ENCODE measurements at places on chromosomes 6 and 20.

DNA sequence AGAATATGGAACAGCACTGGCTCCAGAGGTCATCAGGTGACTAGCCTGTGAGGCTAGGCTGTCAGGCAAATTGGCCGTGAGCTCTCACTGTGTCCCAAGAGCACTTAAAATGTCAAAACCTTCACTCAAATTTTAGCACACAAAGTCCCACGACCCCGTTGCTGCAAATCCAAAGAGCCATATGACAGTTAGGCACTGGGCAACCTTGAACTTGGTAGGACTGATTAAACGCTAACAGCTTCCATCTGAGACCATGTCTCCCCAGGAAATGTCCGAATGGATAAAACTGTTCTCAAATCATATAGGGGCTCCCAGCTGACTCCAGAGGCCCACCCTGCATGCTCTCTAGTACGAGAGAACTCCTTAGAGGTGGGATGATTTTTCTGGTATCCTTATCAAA lies 196.6 kb downstream of the PHACTR1 start:
- no peak for DNase-seq

GRCh38 chr6:108200631-108201030 lies 34.8 kb downstream of the NR2E1 start:
- DNase-seq, result no peak

- DNase-seq, result no peak
Measured at GRCh38 chr20:47295921-47296426, 60.5 kb downstream of the ZMYND8 start.

DNA sequence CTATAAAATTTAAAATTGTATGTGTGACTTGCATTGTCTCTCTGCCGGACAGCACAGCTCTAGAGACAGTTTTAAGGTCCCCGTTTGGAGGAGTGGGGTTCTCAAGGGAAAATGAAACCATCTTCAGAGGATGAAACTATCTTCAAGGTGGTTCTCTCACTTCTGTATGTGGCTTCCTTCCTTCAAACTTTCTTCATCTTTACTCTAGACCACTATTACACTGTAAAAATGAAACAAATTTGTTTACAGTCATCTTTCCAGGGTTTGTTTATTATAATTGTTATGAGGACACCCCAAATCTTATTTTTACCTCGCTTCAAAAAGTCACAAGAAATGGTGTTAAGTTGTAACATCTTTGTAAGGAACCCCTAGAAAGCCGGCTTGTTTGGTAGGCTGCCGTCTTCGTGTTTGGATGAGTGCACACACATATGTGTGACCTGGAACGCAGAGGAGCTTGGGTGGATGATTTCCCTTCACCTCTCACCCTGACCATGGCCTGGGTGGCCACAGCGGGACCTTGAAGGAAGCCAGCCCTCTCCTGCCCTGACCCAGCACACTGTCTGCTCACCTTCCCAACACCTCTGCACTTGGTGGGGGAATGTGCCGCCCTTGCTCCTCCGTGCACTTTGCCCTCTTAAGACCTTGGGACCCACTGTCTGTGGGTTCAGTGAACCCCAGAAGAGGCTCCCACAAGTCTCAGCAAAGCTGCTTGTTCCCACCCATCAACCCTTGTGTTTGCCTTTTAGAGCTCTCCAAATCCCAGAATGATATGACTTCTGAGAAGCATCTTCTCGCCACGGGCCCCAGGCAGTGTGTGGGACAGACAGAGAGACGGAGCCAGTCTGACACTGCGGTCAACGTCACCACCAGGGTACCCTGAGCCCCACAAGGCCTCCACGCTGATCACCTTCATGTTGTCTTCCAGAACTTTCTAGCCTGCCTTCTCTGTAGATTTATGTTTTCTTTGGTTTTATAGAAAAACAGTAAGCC lies 67.8 kb downstream of the SYTL3 start:
- peak; percentile 20 for DNase-seq

DNA sequence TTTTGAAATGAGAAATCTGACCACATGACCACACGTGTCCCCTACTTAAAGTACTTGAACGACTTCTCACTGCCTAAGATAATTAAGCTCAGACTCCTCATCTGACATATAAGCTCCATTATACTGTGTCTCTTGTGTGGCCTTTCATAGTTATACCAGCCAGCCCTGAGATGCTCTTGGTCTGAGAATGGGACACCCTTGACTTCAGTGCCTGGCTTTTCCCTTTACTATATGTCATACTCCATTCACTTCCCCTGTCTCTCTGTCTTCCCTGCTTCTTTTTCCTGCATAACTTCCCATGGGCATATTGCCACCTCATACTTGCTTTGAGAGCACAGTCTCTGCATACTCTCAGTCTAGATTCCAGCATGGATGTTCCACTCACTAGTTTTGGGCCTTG lies 53.4 kb upstream of the TINAG start:
- no peak for DNase-seq

GRCh38 chr6:28515676-28516075 lies at the start of gene GPX6:
TSS of gene GPX6 (minus strand) at chr6:28515793. CDS start at chr6:28515743, 50 bp downstream.
- DNase-seq, result no peak

- DNase-seq, result no peak
Measured at GRCh38 chr6:31193206-31193605, 22.7 kb upstream of the POU5F1 start.

DNA sequence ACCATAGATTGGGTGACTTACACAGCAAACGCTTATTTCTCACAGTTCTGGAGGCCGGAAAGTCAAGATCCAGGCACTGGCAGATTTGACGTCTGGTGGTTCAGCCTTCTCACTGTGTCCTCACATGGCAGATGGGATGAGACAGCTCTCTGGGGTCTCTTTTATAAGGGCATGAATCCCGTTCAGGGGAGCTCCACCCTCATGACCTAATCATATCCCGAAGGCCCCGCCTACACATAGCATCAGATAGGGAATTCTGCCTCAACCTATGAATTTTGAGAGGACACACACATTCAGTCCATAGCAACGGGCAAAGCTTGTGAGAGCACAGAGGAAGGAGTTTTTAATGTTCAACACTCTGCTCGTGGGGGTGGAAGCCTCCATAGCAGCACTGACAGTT lies 27.5 kb downstream of the DAAM2 start:
- no peak for DNase-seq

GRCh38 chr20:22768266-22769178 lies 184.2 kb upstream of the FOXA2 start:
- DNase-seq, result no peak

DNA sequence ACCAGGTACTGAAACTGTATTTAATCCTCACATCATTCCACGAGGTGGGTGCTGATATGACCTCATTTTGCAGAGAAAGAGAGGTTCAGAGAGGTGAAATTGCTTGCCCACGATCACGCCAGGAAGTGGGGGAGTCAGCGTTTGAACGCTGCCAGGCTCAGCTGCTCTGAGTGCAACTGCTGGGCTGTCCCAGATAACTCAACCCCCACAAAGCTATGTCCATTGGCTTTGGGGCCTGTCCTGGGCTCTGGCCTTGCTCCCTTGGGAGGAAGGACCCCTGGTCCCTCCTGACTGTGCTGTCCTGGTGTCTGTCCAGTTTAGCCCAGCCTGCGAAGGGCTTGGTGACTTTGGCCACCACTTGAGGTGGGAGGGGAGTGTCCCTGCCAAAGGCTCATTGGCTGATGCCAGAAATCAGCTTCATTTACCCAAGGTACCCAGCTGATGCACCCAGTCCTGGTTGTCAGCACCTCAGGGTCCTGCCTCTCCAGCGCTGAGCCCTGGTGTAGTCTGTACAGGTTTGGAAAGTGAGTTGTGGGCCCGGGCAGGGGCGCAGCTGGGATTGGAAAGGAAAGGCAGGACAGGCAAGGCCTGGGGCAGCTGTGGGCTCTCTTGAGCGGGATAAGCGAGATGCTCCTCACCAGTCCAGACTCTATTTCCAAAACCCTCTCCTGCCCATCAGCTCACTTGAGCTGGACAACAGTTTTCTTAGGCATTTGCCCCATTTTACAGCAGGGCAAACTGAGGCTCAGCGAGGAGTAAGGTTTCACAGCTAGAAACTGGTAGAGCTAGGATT lies 38.5 kb downstream of the SUN5 start:
- DNase-seq, result peak; percentile 66

DNA sequence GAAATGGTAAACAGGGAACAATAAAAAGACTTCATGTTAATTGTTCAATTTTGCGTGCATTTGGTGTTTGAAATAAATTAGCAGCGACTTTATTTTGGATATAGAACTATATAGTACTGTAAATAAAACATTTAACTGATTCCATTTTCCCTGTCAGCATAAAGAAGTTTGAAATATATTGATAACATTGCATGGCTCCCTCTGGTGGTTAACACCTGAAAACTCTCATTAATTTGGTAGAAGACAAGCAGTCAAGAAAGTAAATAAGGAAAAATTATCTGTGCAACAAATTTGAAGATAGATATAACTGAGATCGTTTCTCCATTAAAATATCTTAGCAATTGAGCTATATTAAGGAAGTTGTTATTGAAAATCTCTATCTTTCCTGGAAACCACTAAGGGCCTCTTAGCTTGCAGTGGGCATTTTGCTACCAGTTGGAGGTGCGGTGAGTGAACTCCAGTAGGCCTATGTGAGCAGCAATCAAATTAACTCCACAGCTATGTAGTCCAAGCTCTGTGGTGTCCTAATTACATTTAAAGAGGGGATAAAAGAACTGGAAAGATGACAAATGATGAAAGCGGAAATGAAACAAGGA lies 435.7 kb upstream of the FKBP1C start:
- DNase-seq, result no peak

DNA sequence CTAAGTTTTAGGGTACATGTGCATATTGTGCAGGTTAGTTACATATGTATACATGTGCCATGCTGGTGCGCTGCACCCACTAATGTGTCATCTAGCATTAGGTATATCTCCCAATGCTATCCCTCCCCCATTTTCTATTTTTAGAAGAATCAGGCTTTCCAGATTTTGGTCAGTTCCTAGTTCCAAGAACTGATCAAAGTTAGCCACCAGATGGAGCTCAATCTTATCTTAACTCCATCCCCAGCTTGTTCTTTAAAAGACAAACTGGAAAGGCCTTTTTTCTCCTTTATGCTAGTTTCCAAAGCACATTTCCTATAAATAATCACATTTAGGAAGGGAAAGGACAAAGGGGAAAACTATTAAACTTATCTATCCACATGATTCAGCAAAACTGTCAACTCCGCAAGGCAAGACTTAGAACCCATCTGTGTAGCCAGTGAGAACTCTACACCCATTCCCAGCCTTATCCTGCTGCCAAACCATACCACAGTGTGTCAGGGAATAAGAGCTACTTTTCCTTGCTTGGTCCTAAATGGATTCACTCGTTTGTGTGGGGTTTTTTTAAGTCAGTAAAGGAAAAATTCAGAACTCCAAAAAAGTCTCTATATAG lies 22.8 kb upstream of the KHDC1 start:
- DNase-seq, result no peak

GRCh38 chr6:53899512-53899911 lies 104.7 kb downstream of the LRRC1 start:
- no peak for DNase-seq

DNA sequence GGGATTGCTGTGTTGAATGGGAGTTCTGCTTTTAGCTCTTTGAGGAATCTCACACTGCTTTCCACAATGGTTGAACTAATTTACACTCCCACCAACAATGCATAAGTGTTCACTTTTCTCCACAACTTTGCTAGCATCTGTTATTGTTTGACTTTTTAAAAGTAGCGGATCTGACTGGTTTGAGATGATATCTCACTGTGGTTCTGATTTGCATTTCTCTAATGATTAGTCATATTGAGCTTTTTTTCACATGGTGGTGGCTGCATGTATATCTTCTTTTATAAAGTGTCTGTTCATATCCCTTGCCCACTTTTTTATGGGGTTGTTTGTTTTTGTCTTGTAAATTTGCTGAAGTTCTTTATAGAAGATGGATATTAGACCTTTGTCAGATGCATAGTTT lies 588.3 kb upstream of the ADGRB3 start:
- DNase-seq, result no peak

- no peak for DNase-seq
Measured at GRCh38 chr6:164243949-164244348, 829.4 kb downstream of the QKI start.

All from CD4-positive, alpha-beta T cell treated with Interleukin-6 at 100 ng/mL for 8 hours (primary cell).